ENCODE measurements at places on chromosomes 16 and 17.

DNA sequence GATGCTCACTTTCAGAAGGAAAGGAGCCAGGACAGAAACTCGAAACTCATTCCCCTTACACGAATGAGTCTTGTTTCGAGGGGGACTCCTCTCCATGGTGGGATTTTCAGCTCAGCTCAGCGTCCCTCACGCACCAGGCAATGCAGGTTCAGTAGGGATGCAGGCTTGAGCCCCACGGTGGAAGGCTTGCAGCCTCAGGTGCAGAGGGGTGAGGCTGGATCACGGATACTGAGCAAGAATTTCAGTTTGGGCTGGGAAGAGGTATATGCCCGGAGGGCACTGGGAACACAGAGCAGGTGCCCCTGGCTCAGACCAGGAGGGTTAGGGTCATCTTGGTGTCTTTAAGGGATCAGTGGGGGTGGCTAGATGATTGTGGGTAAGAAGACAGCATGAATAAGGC is 344.9 kb upstream of the TNRC6C start:
- no peak for DNase-seq

DNA sequence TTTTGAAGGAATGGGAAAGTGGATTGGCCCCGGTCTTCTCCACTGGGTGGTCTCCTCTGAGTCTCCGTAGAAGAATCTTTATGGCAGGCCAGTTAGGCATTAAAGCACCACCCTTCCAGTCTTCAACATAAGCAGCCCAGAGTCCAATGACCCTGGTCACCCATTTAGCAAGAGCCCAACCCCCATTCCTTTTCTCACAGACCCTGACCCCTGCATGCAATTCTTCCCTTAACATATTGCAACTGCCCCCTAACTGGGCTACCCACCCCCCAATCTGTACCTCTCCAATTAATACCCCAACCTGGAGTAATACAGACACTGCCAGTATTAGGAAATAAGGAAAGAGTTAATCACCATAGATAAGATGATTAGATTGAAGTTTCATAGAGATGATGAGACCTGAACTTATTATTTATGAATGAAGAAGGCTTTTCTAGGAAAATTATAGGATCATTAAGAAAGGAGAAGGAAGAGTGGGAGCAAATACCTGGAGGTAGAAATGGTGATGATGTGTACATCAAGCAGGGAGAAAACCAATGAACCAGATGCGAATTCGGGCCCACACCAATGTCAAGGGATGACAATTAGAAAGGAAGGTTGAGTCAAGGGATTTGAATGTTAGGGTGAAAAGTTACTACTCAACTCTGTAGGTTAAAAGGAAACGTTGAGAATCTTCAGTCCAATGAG is 2.4 kb downstream of the CCL2 start:
- DNase-seq, result no peak

GRCh38 chr16:71952825-71953224 is 47.4 kb downstream of the PKD1L3 start:
- no peak for DNase-seq

DNA sequence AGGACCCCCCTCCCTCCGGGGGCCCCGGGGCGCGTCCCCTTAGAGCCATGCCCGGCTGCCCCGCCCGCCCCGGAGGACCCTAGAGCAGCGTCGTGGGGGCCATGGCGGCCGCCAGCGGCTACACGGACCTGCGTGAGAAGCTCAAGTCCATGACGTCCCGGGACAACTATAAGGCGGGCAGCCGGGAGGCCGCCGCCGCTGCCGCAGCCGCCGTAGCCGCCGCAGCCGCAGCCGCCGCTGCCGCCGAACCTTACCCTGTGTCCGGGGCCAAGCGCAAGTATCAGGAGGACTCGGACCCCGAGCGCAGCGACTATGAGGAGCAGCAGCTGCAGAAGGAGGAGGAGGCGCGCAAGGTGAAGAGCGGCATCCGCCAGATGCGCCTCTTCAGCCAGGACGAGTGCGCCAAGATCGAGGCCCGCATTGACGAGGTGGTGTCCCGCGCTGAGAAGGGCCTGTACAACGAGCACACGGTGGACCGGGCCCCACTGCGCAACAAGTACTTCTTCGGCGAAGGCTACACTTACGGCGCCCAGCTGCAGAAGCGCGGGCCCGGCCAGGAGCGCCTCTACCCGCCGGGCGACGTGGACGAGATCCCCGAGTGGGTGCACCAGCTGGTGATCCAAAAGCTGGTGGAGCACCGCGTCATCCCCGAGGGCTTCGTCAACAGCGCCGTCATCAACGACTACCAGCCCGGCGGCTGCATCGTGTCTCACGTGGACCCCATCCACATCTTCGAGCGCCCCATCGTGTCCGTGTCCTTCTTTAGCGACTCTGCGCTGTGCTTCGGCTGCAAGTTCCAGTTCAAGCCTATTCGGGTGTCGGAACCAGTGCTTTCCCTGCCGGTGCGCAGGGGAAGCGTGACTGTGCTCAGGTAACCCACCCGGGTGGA is 759 bp downstream of the ALKBH5 start:
- DNase-seq, result no peak

DNA sequence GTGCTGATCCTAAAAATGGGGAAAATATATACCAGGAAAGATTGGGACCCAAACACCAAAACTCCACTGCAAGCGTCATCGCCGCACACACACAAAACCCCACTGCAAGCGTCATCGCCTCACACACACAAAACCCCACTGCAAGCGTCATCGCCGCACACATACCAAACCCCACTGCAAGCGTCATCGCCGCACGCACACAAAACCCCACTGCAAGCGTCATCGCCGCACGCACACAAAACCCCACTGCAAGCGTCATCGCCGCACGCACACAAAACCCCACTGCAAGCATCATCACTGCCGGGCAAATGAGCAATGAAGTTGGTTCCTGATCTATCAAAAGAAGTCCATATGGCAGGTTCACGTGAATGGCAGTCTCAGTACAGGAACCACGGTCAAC is 144.4 kb downstream of the SLC39A11 start:
- no peak for DNase-seq

- DNase-seq, result no peak
These were observed 151.3 kb upstream of the ZFHX3 start for GRCh38 chr16:73199214-73199613.

- DNase-seq, result peak; percentile 62
These were observed 292.6 kb upstream of the SOX9 start for GRCh38 chr17:71828182-71828596.

GRCh38 chr16:77500934-77501664 is 66.3 kb upstream of the ADAMTS18 start:
- DNase-seq, result no peak

- DNase-seq, result no peak
These were observed 4.9 kb upstream of the IL32 start for GRCh38 chr16:3060339-3061127.

DNA sequence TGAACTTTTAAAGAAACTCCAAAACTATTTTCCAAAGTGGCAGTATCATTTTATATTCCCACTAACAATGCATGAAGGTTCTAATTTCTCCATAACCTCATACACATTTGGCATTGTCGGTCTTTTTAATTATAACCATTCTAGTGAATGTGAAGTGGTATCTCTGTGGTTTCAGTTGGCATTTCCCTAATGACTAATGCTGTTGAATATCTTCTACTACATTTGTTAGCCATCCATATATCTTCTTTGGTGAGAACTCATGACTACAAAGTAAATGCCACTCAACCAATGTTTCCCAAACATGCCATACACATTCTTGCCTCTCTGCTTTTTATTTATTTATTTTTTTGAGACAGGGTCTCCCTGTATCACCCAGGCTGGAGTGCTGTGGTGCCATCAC is 31.7 kb upstream of the TAOK1 start:
- no peak for DNase-seq

GRCh38 chr16:69397821-69398521 is 12.2 kb upstream of the TERF2 start:
- DNase-seq, result peak; percentile 38

DNA sequence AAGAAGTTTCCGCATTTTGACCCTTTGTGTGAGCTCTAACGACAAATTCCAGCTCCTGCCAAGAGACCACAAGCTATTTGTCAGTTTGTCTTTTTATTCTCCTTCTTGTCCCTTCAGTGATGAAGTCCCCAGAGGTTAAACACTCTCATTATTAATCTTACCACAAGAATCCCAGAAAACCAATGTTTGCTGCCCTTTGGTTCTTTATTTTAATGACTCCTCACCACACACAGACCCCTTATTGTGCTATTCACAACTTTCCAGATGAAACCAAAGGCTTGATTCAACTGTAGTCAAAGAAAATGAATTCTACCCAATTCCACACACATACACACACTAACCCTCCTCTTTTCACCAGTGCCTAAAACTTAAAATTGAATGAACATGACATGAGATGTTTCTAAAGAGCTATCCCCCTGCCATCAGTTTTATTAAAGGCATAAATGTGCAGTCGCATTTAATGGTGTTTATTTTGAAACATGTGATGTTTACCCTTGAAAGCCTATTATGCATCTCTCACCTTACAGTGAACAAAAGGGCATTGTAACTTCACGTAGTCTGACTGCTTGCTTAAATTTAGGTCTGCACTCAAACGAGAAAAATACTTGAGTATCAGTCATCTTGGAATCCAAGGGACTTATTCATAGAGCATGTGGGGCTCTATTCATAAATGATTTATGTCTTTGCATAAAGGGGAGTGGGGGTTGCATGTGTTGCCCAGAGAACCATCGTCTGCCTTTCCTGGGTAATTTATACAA is 44.1 kb downstream of the PCTP start:
- DNase-seq, result peak; percentile 65

GRCh38 chr17:14209215-14209614 is 27.4 kb downstream of the CDRT15 start:
- DNase-seq, result no peak

DNA sequence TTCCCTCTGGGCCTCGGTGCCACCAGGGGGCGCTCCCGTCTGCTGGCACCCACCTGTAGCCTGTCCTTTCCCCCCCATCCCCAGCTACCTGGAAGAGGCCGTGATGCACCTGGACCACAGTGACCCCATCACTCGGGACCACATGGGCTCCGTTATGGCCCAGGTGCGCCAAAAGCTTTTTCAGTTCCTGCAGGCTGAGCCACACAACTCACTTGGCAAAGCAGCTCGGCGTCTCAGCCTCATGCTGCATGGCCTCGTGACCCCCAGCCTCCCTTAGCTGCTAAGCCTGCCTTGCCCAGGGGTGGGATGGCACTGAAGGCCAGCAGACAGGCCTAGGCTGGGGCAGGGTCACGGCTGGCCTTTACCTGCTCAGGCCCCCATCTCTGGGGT is 818 bp upstream of the NRN1L start:
- peak; percentile 34 for DNase-seq

- DNase-seq, result peak; percentile 4
These were observed 5.7 kb upstream of the PHAF1 start for GRCh38 chr16:67104061-67104460.

DNA sequence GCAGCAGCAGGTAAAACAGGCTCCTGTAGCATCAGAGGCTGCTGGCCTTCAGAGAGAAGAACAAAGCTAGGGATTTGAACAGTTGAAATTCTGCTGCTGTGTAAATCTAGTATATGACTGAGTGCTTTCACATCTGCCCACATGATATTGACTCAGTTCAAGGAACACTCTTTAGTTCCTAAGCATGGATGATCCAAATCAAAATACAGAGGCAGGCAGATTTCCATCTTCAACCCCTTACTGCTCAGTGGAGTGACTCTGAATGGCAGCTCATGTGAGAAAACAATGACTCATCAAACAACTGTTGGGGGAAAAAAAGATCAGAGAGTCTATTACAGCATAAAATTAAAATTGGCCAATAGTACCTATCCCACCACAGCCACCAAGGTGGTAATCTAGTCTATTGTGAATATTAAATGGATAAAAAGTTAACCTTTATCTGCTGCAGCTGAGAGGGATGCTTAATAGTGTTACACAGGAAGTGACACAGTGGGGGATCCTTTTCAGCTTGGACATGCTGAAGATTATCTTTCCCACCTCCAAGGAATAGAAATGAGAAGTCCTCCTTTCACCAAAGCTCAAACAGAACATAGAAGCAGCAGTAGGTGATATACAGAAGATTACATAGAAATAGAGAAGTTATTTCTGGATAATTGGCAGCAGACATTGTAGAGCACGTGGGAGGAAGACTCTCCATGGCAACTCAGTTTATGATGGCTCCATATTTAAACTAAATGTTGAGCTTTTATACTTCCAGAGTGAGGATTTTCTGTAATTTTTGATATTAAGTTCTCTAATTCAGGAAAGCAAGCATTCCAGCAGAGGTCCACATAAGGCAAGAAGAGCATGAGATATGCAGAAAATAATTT is 239.7 kb upstream of the ERCC4 start:
- DNase-seq, result no peak

DNA sequence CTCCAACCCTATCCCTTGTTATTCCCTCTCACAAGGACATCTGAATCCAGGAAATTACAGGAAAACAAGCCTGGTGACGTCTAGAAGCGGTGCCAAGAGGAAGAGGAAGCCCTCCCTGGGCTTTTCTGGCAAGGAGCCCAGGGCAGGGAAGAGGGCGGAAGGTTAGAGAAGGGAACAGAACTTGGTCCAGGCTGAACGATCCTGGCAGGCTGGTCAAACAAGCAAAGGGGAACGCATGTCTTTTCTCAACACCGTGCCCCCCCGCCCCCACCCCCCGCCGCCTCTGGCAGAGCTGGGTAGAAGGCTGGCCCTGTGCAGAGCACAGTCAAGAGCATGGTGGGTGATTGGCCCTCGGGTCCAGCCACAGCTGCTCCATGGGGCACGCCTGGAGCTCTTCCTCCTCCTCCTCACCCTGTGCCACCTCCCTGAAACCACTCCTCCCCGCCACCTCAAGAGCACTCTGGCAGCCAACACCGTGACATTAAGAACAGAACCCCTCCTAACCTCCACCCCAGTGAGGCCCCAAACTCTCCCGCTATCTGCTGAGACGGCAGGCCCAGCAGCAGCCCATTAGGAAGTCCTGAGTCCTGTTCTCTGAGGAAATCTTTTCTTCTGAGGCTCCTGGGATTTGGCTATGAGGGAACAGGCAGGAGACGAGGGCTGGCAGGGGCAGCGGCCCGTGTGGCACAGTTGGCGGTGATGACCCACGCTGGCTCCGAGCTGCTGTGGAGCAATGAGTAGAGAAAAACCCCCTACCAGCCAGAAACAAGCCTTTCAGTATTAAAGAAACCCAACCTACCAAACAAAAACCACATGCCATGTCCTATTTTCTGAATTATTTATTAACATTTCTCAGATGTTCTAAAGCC is 7.3 kb downstream of the C16orf86 start:
- peak; percentile 37 for DNase-seq

- no peak for DNase-seq
These were observed 7.4 kb upstream of the CIAO3 start for GRCh38 chr16:747978-748746.

GRCh38 chr17:72977771-72978417 is 114.6 kb downstream of the SLC39A11 start:
- DNase-seq, result no peak

GRCh38 chr16:81582655-81583441 is 138.2 kb downstream of the CMIP start:
- no peak for DNase-seq

- DNase-seq, result no peak
These were observed at the start of gene GUCY2D for GRCh38 chr17:8001976-8002720. GUCY2D (plus strand) TSS chr17:8002615; CDS start chr17:8003048, 433 bp downstream.

All from NCI-H1092 treated with DMSO at 0.1 percent for 48 hours (cell line).